ENCODE measurements at places on chromosomes 13 and 19.
A peak's percentile ranks its signal among the peaks of the same experiment; 100 is the strongest.

DNA sequence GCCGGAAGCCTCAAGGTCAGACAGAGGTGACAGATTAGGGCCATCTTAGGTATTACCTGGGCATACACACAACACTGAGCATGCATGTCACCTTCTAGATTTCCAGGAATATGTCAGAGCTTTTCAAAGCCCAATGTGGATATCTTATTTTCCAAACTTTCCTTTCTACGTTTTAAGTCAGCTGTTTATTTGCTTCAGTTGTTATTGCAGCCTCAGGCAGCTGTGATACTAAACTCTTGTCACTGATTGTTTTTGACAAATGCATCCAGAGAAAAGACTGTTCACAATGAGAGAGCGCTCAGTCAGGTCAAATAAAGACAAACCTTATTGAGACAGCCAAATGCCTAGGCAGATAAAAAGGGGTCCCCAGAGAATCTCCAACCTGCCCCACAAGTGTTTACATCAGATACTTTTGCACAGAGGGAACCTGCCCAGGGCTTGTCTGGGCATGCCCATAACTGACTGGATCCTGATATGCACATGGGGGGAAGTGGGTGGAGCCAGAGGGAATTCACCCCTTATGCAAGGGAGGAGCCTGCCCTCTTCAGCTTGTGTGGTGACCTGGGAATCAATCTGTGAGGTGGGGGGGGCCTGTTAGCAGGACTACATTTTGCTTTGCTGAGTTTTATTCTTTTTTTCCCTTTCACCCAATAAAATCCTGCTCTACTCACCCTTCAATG lies 28.5 kb downstream of the MED4 start:
- no peak for DNase-seq

DNA sequence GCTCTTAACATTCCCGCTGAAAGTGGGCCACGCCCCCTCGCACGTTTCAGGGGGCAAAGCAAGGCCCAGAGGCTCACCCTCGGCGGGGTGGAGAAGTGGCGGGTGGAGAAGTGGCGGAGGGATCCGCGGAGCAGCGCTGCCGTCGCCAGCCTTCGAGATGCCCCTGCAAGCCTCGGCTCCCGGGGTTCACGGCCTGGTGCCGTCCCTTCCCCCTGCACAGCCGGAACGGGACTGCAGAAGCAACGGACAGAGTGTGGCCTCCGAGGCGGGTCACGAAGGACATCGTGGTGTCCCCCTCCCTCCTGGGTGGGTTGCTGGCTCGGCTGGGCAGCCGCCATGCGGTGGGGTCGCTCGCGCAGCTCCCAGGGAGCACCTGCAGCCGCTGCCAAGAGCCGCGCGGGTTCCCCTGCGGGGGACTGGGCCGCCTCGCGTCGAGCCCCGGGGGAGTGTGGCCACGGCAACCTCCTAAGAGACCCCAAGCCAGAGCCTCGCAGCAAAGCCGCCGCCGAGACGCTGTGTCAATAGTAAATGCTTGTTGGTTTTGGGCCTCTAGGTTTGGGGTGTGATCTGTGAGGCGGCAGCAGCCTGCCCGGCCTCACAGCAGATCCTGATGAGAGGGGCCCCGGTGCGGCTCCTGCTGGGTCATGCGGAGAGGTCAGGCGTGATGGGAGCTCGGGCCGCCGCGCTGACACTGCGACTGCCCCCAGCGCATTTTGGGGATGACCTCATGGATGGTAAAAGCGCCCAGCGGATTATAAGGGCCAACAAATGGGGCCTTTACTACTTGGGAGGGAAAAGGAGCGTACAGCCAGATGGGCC lies 5.5 kb downstream of the TPGS1 start:
- no peak for DNase-seq

DNA sequence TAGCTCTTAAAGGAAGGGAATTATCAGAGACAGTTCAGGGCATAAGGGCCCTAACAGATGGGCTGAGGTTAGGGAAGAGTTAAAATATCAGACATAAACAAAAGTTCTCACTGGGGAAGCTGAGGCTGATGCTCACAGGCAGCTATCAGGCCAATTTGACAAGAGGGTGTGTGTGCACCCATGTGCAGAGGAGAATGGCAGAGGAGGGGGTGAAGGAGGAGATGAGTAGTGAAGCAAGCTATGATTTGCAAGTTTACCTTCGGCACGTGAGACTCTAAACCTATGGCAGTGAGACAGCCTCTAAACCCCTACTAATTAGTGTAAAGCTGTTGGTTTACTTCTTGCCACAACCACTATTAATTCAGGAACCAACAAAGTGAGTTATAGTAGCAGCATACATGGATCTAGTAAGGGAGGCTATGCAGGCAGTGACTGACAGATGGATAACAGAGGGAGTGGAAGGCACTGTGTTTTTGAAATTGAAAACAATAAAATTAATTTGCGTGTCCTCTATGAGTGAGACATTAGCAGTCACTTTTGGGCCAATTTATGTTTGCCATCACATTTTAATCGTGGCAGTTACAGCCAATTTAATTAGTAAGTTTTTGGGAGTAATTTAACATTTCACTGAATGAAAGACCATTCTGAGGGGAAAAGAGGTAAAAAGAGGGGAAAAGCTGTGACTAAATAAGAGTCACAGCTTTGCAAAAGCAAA lies 99.6 kb upstream of the HTR2A start:
- no peak for DNase-seq

DNA sequence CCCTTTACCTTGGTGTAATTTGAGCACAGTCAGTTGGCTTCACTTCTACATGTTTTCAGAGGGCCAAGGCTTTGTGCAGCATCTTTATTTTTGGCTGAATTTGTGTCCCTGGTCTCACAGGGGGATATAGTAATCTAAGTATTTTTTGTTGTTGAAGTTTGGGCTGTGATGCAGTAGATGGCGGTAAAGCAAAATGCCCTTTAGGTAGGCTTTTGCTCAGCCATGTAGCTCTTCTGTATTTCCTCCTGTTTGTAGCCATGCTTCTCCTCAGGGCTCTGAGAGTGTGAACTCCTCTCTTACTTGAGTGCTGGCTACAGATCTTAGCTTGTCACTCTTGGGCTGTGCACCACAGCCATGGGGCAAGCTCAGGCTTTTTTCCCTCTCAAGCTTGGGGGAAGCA lies 328.6 kb downstream of the SLITRK5 start:
- DNase-seq = no peak

DNA sequence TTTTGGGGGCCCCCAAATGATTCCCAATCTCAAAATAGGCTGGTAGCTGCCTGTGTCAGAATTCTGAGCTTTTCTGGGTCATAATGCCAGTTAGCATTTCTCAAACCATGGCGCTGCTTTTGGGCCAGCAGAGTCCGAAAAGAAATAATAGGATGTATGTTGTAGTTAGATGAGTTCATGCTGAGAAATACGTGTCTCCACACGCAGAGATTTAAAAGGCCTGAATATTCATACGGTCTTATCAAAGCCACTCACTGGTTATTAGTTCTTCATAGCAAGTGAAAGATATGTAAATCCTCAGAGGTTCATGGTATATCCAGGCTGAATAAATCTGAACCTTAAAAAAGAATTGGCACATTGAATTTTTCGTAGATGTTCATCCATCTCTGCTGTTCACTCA lies 124.5 kb downstream of the SHISA2 start:
- no peak for DNase-seq

GRCh38 chr19:30073152-30074000 lies 131.3 kb downstream of the URI1 start:
- DNase-seq = no peak

- DNase-seq = no peak
These were observed 8.5 kb downstream of the ZNF526 start for GRCh38 chr19:42228641-42229040.

DNA sequence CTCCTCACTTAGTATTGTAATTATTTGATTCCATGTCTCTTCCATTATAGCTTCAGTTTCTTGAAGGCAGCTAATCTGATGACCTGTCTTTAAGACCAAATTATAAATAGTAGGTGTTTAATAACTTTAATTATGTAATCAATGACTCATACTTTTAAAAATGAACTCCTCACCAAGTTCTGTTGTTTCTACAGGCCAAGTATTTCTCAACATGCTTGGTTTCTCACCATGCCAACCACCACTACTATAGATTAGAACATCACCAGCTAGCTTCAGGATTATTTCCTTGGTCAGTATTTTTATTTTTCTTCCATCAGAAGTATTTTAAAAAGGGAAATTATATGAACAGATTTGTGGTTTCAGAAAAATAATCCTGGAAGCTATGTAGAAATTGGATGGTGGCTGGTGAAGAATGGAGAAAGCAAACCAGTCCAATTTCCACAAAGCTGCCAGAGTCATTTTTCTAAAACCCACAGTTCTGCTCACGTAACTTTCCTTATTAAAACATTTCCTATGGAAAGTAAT lies 237.7 kb upstream of the DACH1 start:
- DNase-seq = no peak

- no peak for DNase-seq
These were observed 281.3 kb downstream of the KLF5 start for GRCh38 chr13:73340069-73340468.

DNA sequence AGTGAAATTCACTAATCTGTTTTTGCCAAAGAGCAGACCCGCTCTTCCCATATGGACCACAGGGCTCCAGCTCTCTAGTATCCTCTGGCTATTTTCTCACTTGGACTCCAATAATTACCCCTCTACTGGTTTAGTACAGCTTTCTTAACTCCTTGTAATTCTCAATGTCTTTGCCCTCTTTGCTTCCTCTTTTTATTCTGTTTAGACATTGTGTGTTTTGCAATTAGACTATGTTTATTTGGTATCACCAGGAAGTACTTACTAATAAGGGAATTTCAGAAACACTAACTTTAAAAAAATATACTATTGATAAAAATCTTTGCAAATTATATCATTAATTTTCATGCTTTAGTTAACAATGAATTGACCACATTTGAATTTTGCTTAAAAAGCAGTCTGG lies 111.6 kb upstream of the OBI1 start:
- DNase-seq = no peak

- no peak for DNase-seq
These were observed 66.4 kb downstream of the EPSTI1 start for GRCh38 chr13:42925626-42926025.

DNA sequence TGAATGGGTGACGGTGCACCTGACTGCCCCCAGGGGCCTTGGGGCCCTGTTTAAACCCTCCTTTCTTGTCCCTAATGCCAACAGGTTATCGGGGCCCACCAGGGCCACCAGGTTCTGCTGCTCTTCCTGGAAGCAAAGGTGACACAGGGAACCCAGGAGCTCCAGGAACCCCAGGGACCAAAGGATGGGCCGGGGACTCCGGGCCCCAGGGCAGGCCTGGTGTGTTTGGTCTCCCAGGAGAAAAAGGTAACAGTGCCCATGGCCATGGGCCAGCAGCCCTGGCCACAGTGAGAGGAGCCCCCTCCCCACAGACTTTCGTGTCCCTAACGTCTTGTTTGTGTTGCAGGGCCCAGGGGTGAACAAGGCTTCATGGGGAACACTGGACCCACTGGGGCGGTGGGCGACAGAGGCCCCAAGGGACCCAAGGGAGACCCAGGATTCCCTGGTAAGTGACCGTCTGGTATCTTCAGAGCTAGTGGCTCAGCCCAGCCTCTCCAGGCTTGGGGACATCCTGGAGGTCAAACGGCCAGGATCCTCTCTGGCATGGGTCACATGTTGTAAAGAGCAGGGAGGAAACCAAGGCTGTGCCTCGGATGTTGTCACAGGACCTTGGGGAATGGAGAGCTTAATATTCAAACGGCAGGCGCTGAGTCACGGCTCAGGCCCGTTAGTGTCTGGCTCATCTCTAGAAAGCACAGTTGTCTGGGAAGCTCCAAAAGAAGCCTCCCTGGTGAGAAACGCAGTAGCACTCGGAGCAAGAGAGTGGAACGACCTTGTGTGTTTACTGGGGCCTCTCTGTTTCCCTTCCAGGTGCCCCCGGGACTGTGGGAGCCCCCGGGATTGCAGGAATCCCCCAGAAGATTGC lies 58.3 kb downstream of the RAB20 start:
- no peak for DNase-seq

DNA sequence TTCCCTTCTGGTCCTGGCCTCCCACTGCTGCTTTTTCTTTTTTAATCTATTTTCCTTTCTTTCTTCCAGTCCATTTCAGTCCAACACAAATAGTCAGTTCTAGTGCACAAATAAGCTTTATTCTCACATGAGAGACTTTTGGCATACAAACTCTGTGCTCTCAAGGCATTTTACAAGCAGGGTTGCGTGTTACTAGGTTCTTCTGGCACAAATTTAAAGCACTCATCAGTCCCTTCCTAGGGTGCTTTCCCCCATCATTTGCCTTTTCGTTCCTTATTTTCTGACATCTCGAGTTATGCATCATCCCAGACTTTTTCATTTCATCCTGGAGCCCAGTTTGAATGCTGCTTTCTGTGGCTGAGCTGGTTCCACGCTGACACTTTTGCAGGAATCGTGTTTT lies 29.8 kb upstream of the IL17D start:
- no peak for DNase-seq

DNA sequence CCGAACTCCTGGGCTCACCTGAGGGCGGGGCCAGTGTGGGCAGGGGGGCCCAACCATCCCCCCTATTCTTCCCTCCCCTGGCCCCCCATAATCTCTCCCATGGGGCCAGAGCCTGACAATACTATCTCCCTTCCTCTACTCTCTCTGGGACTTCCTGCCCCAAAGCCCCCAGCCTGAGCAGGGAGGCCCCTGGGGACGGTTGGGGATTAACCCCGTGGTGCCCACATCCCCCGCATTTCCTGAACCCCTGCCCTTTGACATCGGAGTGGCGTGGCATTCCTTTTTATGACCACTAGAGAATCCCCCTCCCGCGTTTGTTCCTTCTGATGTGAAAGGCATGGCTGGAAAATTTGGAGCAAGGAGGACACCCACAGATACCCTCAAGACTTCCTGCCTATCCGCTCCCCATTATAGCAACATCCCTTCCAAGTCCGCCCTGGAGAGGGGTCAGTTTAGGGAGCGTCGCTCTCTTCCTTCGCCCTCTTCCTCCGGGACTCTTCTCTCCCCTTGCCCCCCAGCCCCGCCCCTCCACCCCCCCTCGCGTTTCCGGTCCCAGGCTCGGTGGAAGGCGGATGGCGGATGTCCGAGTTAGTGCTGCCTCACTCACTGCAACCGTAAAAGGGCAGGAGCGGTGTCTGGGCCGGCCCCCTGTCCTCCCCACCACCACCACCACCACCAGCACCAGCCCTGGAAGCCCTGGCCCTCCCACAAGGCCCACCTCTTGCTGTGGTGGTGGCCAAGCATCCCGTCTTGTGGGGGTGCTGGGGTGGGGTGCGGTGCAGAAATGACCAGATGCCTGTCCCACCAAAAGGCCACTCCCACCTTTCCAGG lies 1.8 kb downstream of the VASP start:
- DNase-seq = peak; percentile 89

DNA sequence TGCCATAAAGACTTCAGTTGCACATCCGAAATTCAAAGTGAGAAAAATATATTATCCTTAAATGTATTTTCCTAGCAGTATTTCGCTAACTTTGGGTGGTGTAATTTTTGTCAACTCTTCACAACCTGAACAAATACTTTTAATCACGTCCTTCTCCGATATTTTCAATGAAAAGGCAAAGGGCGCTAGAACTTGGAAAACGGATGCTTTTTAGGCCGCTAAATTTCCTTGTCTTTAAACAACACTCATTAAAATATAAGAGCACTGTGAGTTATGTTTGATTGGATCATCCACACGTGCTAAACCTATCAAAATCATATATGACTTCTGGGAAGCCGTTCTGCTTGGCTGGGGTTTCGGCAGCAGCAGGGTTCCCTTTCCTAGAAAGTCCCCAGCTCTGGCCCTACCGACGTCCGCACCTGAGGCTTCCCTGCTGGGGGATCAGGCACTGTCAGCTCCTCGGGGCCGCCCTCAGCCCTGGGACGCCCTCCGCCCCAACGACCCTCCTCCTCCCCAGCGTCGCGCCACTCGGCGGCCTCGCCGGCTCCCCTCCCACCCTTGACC lies 462 bp upstream of the MPHOSPH8 start:
- no peak for DNase-seq

GRCh38 chr19:17473041-17473440 lies 2.7 kb downstream of the SLC27A1 start:
- DNase-seq = no peak
